ENCODE measurements at places on chromosomes 1 and 21.
A peak's percentile ranks its signal among the peaks of the same experiment; 100 is the strongest.

- DNase-seq, result peak; percentile 92
Measured at GRCh38 chr1:11134251-11134897, 34.7 kb upstream of the EXOSC10 start.

GRCh38 chr1:193706766-193707165 is 520.4 kb upstream of the B3GALT2 start:
- DNase-seq, result no peak

DNA sequence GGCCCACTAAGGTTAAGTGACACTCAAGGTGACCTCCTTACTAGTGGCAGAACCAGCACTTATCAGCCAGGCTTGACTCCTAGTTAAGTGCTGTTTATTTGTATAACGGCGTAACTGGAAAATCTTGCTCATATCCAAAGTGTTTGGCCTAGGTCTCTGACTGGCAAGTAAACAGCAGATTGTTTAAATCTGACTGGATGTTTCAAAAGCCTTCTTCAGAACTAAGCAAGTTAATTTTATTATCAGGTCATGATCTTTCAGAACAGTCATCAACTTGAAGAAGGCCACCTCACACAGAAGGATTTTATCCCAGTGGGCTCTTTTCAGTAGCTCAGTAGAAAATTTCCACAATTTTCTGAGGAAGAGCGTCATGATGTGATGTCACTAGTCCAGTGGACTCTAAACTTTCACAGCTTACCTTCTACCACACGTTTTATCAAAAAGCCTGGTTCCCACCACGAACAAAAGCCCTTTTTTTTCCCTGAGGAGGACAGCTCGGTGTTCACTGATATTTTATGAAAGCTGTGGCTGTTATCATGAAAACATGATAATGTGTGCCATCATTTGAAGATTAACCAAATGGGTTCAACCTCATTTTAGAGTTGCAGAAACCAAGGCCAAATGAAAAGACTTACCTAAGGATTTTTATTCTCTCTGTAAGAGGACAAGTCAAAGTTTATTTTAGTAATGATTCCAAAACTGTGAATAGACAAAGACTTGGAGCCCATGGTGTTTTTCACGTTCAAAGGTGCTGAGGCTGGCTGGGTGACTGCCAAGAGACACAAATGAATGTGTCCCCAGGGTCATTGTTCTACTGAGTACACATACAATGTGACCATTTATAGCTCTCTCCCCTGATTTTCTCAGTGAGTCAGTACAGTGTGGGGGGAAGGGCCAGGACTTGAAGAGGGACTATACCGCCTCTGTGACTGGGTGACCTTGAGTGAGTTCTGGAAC is 9.1 kb downstream of the SGIP1 start:
- DNase-seq, result peak; percentile 78

DNA sequence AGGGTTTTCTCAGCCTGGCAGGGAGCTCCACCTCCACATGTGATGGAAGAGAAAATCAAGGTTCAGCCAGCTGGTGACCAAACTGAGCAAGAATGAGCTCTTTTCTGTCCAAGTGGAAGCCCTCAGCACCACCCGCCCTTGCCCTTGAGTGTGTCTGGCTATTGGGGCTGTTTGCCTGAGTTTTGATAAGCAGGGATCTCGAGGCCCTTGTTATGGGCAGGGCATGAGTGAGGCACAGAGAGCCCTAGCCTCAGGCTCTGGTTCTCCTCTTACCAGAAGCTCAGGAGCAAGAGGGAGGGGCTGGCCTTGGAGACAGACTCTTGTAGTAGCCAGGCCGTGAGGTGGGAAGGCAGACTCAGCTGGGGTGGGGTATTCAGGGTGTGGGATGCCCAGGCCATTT is 37.5 kb upstream of the ARF1 start:
- peak; percentile 18 for DNase-seq

- DNase-seq, result no peak
Measured at GRCh38 chr21:36321325-36322082, 1.5 kb downstream of the MORC3 start.

GRCh38 chr1:218942431-218942830 is 231.2 kb upstream of the LYPLAL1 start:
- DNase-seq, result no peak

- no peak for DNase-seq
Measured at GRCh38 chr1:168442931-168443330, 100.9 kb downstream of the XCL2 start.

- no peak for DNase-seq
Measured at GRCh38 chr1:61301824-61302657, 219.7 kb downstream of the NFIA start.

DNA sequence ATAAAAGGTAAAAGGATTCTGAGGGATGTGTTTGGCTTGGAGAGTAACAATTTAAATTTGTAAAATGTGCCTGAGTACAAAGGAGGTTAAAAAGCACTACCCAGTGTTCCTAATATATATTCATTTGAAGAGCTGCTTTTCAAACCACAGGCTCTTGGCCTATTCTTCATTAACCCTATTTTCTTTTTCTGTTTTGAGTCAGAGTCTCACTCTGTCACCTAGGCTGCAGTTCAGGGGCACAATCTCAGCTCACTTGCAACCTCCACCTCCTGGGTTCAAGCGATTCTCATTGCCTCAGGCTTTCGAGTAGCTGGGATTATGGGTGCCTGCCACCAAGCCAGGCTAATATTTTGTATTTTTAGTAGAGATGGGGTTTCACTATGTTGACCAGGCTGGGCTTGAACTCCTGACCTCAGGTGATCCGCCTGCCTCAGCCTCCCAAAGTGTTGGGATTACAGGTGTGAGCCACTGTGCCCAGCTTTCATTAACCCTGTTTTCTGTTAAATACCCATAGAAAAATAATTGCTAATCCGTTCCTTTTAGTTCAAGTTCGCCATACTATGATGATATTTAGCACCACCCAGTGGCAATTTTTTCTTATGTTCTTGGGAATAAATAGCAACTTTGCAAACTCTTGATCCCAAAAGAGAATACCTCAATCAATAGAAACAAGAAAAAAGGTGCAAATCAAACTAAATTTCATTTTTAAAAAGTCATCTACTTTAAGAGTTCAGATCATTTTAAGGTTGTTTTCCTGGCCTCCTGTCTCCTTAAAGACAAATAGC is 30.5 kb downstream of the ZBTB8OS start:
- DNase-seq, result no peak

DNA sequence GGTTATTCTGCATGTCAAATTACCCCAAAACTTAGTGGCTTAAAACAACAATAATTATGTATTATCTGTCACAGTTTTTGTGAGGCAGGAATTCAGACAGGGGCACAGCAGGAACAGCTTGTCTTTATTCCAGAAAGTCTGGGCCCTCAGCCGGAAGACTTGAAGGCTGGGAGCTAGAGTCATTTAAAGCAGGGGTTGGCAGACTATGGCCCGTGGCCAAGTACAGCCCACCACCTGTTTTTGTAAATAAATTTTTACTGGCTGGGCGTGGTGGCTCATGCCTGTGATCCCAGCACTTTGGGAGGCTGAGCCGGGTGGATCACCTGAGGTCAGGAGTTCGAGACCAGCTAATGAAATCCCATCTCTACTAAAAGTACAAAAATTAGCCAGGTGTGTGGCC is 39.6 kb upstream of the KDM4A start:
- DNase-seq, result no peak

DNA sequence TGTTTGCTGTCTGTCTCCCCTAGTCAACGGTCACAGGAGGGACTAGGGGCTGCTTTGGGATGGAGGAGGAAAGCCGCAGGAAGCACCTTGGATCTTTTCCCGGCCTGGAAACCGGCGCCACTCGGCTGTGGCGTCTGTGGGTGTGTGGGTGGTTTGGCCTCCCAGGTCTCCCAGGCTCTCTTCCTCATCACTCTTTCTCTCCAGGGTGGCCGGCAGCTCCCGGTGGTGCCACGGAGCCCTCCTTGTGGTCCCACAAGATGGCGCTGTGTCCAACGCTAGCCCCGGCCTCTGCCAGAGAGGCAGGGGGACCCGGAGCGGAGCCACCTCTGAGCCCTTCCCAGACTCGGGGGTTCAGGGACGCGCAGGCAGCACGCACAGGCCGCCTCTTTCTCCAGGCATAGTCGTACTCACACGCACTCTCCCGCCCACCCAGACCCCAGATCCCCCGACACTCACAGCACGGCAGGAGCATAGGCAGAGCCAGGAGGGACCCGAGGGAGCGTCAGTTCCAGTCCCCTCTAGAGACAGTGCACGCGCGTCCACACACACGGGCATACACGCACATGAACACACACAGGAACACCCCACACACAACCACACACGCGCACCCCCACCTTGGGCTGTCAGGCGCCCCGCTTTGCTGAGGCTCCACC is 31.2 kb downstream of the CDCP2 start:
- DNase-seq, result peak; percentile 79

DNA sequence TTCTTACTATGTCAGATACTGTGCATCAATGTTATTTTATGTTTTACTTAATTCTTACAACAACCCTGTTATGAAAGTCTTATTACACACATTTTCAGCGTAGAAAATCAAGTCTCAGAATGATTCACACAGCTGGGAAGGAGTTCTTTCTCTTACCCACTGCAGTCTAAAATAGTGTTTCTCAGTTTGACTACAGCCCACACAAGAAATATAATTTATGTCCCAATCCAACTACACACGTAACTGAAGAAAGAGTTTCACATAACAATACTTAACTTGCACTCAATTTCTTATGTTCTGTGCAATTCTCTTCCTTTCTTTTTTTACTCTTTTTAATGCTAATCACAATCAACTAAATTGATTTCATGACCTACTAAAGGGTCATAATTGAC is 252.8 kb upstream of the ADGRL2 start:
- DNase-seq, result no peak

DNA sequence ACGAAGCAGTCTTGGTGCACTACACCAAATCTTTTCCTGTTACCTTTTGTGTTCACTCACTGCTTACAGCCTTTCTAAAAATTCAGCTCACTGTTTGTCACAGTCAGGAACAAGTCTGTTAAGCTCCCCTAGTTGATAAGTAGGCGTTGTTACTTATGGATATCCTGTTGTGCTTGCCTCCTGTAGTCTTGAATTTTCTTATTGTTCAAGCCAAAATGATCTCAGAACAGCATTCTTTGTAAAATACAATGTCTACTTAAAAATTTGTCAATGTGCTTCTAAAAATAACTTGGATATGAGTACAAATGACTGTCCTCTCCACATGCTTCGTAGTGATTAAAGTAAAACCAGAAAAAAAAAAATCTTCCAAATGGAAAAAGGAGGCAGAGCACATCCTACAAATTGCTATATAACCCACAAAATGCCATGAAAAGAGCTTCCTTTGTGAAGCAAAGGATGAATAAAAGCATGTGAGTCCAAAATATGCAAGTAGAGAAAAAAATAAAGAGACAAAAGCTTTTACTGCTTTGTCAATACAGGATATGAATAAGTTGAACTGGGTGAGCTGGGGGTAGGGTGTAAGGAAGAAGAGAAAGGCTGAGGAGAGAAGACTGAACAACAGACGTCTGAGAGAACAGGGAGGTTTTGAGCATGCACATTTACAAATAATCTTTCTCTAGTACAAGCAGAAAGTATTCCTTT is 228.9 kb upstream of the ADGRL4 start:
- no peak for DNase-seq

GRCh38 chr1:111570781-111571181 is 48.8 kb upstream of the RAP1A start:
- no peak for DNase-seq

- no peak for DNase-seq
Measured at GRCh38 chr21:42503711-42504110, 7.7 kb upstream of the RSPH1 start.

- DNase-seq, result no peak
Measured at GRCh38 chr21:27040738-27041469, 74.0 kb upstream of the ADAMTS5 start.

GRCh38 chr1:80825067-80825466 is 975.7 kb upstream of the ADGRL2 start:
- no peak for DNase-seq

- DNase-seq, result no peak
Measured at GRCh38 chr1:208681878-208682663, 437.9 kb upstream of the PLXNA2 start.

DNA sequence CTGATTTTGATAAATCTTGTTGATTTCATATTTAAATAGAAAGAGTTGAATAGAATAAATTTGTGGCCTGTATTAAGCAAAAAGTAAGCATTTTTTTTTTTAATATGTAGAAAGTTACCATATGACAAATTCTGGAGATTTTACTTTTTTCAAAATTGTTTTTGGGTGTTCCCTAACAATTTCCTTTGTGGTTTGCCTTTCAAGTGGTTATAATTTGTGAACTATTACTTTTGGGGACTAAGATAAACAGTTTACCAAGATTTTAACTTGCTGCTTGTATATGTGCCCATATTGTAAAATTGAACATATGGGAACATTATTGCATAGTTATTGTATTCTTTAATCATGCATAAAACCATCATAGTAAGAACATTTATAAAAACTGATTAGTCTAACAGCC is 34.6 kb downstream of the SLC30A7 start:
- DNase-seq, result no peak

GRCh38 chr1:20753589-20753988 is 21.1 kb upstream of the SH2D5 start:
- DNase-seq, result no peak

DNA sequence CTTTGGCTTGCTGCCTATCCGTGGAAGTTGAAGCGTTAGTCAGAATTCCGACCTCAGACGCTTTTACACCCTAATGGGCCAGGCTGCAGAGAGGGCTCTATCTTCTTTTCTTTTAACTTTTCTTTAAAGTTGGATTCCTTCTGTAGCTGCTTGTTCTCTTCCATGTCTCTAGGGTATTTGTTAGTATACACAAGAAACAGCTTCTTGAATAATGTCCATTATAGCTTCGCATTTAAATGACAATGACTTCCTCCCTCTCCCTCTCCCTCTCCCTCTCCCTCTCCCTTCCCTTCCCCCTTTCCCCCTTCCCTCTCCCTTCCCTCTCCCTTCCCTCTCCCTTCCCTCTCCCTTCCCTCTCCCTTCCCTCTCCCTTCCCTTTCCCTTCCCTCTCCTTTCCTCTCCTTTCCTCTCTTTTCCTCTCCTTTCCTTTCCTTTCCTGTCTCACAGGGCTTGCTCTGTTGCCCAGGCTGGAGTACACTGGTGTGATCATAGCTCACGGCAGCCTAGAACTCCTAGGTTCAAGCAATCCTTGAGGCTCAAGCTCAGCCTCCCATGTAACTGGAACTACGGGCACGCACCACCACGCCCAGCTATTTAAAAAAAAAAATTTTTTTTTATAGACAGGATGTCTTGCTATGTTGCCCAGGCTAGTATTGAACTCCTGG is 33.0 kb downstream of the RIPPLY3 start:
- no peak for DNase-seq

DNA sequence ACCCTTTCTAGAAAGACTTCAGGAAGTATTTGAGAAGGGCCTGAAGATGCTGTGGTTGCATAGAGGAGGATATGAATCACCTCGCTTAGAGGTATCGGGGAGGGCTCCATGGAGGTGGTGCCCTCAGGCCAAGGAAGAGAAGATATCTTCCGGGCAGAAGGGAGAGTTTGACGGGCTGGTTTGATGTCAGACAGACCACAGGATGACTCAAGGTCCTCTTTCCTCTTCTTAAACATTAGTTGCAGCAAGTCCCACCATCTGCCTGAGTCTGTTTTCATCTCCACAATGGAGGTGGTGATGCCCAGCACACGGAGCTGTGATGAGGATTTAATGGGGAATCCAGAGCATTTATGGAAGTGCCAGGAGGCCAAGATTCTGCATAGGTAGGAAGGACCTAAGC is 25.1 kb upstream of the RUNX3 start:
- no peak for DNase-seq

- no peak for DNase-seq
Measured at GRCh38 chr1:91769742-91770141, 116.2 kb downstream of the TGFBR3 start.

All from right lobe of liver (tissue), 6 donors.